NCI-H1694 (cell line): ENCODE measurements at places on chromosomes 3 and 15.

DNA sequence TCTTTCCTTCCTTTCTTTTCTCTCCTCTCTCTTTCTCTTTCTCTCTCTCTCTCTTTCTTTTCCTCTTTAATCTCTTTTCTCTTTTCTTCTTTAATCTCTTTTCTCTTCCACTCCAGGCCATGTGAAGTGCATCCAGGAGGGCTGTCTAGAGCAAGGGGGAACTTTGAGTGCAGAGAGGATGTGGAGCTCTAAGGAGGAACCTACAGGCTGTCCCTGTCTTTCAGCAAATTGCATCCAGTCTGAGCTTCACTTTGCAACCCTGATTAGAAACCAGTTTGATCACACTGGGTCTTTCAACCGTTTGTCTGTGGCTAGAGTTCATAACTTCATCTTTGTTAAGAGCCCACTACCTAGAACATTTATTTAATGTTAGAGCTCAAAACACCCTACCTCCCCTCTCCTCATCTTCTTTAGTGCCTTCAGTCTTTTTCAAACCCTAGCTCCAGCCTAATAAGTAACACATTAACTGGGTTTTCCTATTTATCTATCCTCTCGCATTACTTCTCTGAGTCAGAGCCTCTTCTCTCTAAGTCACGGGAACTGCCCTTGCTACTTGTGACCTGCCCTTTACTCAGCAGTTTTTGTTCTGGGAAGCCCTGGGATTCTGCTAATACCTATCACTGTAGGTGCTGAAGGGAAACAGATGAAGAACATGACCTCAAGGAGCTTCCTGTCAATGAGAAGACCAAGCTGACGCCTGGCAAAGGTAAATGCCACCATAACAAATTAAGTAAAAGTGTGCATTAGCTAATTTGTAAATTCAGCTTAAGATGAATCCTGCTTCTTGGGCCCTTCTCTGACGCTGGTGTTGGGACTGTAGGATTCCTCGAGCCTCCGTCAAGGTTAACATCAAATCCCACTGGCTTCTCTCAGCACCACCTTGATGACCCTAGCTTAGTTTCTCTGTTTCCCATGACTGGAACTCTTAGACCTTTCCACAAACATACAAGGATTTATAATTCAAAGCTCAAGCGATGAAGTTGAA, at the start of gene GCNT3:
Gene GCNT3, plus strand, starts transcription at position 508 of the 985 bp plus-strand sequence. CDS start 6,456 bp downstream, outside the sequence.
- DNase-seq = no peak

GRCh38 chr3:23112491-23112890, 90.6 kb upstream of the UBE2E2 start:
- no peak for DNase-seq

DNA sequence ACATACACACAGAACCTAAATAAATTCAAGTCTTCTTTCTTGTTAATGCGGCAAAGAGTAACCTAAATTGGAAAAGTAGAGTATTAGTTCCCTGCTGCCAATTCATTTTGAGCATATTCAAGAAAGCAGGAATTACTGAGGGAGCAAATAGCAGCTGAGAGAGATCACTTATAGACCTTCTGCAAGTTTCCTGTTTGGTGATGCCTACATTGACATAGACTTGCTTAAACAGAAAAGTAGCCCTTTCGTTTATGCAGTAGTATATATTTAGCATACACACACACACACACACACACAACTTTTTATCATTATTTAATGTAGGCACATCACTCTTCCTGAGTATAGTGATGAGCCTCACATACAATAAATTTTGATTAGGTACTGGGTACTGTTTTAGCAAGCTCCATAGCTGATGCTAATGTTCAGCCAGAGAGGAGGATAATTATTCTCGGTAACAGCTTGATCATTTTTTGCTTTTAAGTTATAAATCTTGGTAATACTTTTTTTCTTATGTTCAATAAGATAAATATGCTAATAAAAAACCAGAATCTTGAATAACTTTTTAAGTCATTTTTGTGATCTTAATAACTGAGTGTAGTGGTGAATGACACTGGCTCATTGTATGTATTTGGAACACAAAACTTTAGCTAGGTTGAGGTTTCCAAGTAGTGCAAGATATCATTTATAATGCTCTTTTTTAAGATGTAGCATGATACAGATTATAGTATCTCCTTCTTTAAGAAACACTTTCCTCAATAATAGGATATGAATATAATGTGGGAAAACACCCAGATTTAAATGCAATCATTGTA, 174.7 kb downstream of the MBNL1 start:
- DNase-seq = no peak

- no peak for DNase-seq
Measured at GRCh38 chr3:99873269-99874102, 55.8 kb downstream of the CMSS1 start.

- no peak for DNase-seq
Measured at GRCh38 chr3:99485286-99485685, 153.1 kb upstream of the COL8A1 start.

GRCh38 chr3:12750658-12751071, 8.4 kb downstream of the TMEM40 start:
- DNase-seq = no peak

- DNase-seq = no peak
Measured at GRCh38 chr3:2023959-2024358, 74.7 kb upstream of the CNTN4 start.
